Left renal cortex interstitium (tissue), 4 donors: ENCODE measurements at places on chromosomes 1 and 21. TPM values are rescaled to one million over a fixed set of nuclear protein-coding genes. Genes with fewer than 3 reads are reported as not detected.

DNA sequence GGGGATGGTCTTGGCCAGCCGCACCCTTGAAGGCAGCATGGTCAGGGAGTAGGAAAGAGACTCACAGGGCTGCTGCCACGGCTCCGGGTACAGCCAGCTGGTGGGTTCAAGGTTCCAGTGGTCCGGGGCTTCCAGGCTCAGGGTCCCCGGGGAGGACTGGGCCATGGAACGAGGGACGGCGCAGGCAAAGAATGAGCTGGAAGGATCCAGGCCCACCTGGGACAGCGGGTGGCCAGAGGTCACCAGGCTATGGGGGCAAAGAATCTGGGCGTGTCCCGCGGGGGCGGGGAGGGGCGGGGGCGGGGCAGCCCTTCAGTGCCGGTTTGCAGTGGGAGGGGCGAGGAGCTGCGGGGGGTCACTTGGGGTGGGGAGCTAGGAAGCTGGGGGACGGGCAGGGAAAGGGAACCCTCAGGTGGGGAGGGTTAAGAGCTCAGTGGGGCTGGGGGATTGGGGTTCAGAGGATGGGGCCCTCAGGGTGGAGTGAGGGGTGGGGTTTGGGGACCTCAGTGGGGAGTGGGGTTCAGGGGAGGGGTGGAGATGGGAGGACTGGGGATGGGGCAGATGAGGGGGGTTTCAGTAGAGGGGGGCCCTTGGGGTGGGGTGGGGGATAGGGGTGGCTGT is at the start of gene DNMT3L:
Gene DNMT3L, minus strand, starts transcription at position 223 of the 621 bp plus-strand sequence. CDS start 638 bp downstream, outside the sequence.
- DNase-seq: no peak

DNA sequence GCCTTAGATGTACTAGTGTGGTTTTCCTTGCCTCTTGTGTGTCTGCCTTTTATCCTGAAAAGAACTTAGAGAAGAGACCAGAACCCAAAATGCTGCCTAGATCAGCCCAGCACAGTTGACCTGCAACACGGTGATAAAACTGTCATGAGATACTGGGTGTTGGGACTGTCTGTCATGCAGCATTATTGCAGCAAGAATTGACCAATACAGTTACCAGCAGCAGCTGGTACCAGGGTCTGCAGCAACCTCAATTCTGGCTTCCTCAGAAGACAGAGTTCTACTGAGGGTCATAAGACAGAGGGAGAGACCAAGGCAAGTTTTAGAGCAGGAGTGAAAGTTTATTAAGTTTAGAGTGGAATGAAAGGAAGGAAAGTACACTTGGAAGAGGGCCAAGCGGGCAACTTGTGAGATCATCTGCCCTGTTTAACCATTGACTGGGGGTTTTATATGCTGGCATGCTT is 182.0 kb downstream of the DYRK1A start:
- no peak for DNase-seq

DNA sequence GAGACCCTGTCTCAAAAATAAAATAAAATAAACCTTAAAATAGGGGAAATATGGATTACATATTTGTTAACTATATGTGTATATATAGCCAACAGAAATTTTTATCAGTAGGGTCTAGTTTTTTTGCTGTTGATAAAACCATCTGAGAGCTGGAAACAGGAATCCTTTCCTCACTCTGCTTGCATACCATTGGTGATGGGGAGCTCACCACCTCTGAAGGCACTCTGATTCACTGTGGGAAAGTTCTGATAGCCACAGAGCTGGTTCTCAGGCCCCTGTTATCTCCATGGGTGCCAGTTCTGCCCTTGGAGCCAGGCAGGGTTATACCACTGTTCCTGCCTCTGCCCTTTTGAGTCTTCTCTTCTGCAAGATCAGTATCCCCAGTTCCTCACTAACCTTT is 17.8 kb upstream of the ZC3H12A start:
- no peak for DNase-seq

Gene MSH4
- polyA plus RNA-seq: 0.40 TPM

Gene FASLG
- polyA plus RNA-seq: 0.17 TPM

Gene CRNN
- polyA plus RNA-seq: not detected

Gene LHX8
- not detected for polyA plus RNA-seq
